ENCODE measurements at places on chromosomes 1 and 21.
A peak's percentile ranks its signal among the peaks of the same experiment; 100 is the strongest.

DNA sequence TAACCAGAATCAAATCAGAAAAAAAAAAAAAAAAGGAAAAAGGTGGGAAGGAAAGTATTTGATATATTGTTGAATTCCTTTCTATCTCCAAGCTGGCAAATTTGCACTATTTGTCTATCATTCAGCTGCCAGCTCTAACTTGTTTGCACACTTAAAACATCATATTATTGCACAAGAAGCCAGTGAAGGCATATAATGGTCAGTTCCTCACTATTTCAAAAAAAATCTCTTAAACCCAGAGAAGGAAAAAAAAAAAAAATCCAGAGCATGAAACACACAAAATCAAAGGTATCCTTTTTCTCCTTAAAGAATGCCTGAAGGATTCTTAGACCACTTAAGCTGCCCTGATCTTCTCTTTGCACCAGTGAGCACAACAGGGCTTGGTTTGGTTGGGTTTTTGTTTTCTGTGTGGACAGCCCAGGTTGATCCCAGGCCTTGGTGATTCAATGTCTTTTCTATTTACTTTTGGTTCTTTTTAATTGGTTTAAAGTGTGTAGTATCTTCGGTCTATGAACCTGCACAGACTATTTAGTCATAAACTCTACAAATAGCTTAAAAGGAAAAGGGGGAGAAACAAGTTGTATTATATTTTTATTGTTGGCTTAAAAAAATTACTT, 40.2 kb downstream of the DUSP10 start:
- DNase-seq: no peak

- DNase-seq: no peak
Measured at GRCh38 chr1:33030575-33030974, 6.1 kb downstream of the AK2 start.

DNA sequence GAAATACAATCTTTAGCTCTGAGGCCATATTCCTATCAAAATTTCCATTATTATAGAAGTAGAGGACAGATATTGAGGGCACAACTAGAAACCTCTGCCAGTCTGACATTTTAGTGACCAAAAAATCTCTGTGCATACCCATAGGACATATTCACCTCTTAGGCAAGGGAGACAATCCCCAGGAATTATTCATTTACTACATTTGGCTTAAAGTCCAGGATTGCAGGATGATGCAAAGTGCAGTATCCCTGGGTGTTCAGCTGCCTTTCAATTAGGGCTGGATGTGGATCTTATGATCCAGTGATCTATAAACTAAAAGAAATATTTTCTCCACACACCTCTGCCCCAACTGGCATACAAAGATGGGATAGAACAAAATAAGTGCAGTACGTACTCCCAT, 50.9 kb downstream of the PTGS2 start:
- DNase-seq: no peak

- no peak for DNase-seq
Measured at GRCh38 chr1:234260578-234260977, 112.7 kb upstream of the COA6 start.

DNA sequence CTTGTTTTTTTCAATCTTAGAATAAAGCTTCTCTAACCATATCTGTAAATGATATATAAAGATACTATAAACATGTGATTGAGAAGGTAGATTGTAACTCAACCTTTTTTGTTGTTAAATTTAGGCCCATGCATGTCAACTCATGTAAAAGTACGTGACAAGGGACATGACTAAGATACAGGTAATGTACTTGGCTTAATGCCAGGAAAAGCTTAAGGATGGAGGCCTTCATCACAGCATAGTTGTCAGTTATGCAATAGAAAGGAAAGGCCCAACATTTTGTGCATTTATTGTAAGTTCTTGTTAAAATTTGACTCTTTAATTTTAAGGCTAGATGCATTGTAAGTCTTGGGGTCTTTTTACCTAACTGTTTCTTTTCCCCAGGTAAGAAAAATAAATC, 305.1 kb downstream of the LTN1 start:
- no peak for DNase-seq

DNA sequence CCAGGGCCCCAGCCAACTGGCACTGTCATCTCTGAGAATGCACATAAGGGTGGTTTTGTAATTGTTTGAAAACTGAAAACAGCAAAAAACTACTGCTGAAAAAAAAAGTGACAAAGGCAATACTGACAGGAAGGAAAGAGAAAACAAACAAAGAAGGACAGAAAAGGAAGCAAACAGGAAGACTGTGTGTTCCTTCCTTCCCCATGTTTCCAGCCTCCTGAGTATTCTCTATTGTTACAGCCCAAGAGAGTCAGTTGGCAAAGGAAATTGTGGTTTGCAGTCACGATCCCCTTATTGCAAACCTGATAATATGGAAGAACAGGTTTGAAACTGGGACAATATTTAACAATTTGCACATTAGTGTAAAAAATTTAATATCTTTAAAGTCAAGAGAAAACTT, 1177.6 kb downstream of the PLA2G4A start:
- DNase-seq: no peak

GRCh38 chr1:3212453-3213355, 143.7 kb downstream of the PRDM16 start:
- DNase-seq: no peak

DNA sequence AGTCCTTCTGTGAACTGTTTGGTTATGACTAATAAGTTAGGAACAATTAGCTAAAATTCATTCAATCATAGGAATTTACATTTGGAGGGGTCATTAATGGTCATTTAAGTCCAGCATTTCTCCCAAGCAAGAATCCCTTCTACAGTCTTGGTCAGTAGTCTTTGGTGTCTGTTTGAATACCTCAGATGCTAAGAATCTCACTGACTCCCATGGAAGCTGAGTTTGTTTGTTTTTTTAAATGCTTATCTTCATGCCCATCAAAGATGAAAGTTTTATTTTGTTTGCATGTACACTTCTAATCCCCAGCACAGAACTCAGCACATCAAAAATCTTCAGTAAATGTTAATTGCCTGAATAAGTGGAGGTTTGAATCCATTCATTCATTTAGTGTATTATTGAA, 41.3 kb upstream of the SLC44A3 start:
- DNase-seq: no peak

- no peak for DNase-seq
Measured at GRCh38 chr1:60063561-60063960, 10.0 kb downstream of the C1orf87 start.

- DNase-seq: no peak
Measured at GRCh38 chr1:236163463-236164153, 21.3 kb downstream of the GPR137B start.

DNA sequence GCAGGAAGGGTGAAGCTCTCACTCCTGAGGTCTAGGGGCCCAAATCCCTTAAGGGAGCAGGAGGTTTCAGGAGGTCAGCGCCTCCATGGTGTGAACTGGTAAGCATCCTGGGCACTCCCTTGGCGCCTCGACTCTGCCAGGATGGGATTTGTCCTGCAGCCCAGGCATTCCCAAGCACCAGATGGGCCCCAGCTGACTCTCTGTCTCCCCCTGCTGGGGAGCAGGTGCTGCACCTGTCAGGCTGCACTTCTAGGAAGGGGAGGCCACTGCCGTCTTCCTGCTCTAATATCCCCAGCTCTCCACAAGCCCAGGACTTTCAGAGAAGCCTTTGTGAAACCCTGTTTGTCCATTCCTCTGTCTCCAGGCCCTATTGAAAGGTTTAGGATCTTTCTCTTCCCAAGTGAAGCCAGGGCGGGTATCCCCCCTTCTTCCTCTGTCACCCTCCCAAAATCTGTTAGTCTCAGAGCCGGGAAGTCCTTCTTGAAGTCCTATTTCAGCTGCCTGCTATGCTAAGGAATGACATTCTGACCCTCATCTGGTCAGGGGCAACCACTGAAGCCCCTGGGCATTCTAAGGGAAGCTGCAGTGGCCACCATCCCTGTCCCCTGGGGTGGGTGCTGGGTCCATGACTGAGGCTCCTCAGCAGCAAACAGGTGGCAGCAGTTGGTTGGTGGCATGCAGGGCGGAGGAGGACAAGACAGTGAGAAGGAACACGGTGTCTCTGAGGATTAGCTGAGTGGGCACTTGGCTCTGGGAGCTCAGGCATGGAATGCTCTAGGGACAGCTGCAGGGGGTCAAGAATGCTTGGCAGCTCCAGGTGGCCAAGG, 3.2 kb downstream of the MYBPH start:
- peak; percentile 72 for DNase-seq

GRCh38 chr1:154186852-154187501, 4.9 kb downstream of the TPM3 start:
- DNase-seq: no peak

Data from Right ventricle myocardium inferior (tissue), 1 donor.